ENCODE measurements at places on chromosomes 7 and 10. TPM values are rescaled to one million over a fixed set of nuclear protein-coding genes. Genes with fewer than 3 reads are reported as not detected.

SUN1 gene
- 246 TPM for total RNA-seq

- peak; percentile 27 for DNase-seq
These were observed 601.3 kb downstream of the GALNT17 start for GRCh38 chr7:71733107-71733870.

GRCh38 chr7:31444196-31444595 lies 69.7 kb upstream of the ITPRID1 start:
- no peak for DNase-seq

- DNase-seq, result no peak
These were observed 266.2 kb downstream of the KCNMA1 start for GRCh38 chr10:77371421-77371820.
